GM19239 (cell line): ENCODE measurements at places on chromosomes 13 and 19.

DNA sequence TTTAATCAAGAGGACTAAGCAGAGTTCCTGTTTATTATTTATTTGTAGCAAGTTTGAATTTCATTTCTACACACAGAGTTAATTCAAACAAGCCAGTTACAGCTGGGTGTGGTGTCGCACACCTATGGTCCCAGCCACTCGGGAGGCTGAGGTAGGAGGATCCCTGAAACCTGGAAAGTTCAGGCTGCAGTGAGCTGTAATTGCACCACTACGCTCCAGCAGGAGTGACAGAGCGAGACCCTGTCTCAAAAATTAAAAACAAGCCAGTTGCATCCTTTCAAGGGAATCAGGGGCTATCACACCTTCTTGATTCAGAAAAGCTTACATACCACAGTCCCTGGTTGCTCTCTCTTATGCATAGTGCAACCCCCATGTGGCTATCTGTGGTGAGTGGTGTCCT is 19.8 kb downstream of the ZNF586 start:
- DNase-seq: no peak

DNA sequence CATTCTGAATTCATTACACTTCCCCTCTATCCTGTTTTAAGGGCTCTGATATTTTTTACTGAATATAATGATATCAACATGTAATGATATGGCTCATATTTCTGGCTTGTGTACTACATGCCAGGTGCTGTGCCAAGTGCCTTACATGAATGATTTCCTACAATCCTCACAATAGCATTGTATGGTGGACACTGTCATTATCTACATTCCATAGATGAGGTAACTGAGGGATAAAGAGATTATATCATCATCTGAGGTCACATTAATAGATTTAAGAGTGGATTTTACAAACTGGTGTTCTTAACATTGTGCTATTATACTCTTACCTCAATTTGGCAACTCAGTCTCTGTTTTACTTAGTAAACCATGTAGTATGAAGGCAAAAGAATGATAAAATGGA is 502.0 kb downstream of the LIG4 start:
- no peak for DNase-seq

DNA sequence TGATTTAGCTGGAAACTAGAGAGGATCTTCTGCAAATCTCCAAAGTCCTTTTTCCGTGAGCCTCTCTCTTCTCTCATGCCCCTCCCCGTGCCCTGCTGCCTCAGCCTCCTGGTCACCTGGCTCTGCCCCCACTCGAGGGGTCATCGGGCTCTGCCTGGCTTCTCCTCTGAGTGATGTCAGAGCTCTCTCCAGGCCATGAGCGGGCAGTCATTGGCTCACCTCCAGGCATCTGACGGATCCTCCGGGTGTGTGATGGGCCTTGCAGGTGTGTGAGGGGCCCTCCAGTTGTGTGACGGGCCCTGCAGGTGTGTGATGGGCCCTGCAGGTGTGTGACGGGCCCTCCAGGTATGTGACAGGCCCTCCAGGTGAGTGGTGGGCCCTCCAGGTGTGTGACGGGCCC is 10.3 kb upstream of the GAS6 start:
- no peak for DNase-seq

DNA sequence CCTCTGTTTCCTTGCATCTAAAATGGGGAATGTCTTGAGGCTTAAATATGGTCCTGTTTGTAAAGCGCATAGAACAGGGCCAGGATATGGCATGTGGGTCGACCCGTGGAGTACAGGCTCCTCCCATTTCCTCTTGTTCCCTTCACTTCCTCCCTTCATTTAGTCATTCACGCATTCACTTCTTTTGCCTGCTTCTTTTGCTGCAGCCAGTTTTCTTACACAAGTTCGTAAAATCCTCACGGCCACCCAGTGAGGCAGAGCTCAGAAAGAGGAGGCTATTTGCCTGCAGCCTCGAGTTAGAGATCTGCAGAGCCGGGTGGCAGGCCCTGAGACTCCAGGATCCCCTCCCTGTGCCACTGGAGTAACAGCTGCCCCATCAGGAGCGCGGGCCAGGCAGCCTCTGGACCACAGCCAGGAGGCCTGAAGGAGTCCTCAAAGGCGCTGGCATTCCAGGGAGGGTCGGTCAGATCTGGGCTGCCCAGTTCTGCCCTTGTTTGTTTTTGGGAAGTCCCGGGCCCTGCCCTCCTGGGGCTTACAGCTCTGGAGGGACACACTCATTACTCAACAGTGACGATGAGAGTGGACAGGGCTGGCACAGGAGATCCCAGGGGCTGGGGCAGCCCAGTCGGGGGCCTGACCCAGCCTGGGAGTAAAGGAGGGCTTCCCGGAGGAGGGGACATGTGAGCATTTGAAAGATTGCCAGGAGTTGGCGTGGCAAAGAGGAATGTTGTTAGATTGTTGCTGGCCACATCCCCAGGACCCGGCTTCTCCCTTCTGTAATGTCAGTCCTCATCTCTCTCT is 4.6 kb downstream of the PPP5C start:
- DNase-seq: no peak

DNA sequence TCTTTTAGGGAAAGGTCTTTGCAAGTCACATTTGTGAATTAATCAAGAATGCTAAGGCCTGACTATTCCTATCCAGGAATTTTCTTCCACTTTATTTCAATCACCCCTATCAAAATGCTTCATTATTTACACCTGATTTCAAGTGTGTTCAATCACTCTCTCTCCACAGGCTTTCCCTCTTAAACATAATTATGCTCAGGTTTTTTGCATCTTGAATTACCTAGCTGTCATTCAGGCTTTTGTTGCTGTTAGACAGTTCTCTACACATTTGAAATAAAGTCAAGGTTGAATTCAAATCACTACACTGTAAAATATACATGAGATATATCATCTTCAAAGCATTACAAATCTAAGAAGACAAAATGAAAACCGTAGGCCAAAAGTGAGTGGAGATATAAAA is 941.3 kb upstream of the SLITRK1 start:
- no peak for DNase-seq

DNA sequence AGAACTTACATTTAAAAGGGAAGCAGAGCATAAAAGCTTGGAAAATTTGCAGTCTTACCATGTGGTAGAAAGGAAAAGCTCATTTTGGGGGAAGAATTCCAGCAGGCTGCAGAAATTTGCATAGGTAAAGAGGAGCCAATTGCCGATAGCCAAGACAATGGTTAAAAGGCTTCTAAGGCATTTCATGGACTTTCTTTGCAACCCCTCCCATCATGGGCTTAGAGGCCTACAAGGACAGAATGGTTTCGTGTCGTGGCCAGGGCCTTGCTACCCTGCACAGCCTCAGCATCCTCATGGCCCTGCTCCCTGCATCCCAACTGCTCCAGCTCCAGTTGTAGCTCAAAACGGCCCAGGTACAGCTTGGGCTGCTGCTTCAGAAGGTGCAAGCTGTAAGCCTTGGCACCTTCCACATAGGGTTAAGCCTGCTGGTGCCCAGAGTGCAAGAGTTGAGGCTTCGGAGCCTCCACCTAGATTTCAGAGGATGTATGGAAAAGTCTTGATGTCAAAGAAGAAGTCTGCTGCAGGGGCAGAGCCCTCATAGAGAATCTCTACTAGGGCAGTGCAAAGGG is 420.3 kb downstream of the PCDH17 start:
- DNase-seq: no peak

DNA sequence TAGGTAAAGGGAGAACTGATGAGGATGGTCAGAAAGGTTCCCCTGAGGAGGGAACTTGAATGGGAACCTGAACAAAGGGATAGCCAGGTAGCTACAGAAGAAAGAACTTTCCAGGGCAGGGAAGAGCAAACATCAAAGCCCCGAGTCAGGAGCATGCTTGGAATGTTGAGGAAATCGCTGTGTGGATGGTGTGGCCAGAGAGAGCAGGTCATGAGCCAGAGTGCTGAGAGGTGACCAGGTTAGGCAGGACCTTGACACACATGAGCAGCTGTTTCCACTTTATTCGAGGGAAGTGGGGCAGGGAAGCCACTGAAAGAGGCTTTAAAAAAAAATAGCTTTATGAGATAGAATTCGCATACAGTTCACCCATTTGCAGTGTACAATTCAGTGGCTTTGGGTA is 4.4 kb downstream of the RAB8A start:
- DNase-seq: no peak
